ENCODE measurements at places on chromosomes 12 and 14.

GRCh38 chr12:2609020-2609419, 185.8 kb upstream of the FKBP4 start:
- no peak for DNase-seq

GRCh38 chr12:68630050-68630449, 19.4 kb downstream of the RAP1B start:
- no peak for DNase-seq

DNA sequence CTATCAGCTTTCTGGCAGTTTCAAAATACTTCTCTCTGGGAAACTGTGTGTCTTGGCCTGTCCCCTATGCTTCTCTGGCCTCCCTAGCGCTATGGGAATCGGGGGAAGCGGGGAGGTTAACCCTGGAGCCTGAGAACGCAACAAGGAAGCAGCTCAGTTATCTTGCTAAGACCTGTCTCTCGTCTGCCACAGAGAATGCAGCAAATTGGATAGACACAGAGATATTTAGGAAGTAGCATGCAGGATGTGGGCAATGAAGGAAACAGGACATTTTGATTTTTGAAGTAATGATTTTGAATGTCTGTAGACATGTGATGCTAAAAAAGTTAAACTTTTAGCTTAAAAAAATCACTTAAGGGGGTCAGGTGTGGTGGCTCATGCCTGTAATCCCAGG, 6.6 kb upstream of the CALCOCO1 start:
- DNase-seq: no peak

DNA sequence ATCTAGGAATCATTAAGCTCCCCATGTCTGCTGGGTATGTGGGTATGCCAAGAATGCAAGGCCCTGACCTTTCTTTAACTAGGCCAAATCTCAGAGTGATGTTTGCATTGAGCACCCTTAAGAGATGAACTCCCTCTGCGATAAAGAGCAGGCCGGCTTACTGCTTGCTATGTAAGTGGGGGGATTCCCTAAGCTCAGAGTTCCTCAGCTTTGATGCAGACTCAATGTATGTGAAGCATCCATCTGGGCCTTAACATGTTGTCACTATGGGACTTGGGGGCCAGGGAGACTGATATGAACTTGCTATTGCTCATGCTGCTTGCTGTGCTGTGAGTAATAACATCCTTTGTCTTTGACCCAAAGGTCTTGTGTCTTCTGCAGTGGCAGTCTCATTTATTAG, 149.7 kb downstream of the C12orf75 start:
- no peak for DNase-seq

DNA sequence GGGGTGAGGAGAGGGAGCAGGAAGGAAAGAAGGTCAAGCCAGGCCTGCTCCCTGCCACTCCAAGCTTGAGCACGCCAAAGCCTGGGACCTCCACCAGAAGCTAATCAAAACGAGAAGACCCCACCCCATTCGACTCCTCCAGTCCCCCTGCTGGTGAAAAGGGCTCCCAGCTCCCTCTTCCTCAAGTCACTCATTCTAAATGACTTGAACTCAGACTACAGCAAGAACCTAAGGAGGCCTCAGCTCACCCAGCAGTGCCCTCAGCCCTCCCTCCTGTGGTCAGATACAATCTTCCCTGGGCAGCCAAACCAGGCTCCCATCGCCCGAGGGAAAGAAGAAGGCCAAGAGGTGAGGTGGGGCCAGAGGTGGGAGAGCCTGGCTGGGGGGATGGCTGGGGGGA, 17.4 kb downstream of the HDAC7 start:
- no peak for DNase-seq

DNA sequence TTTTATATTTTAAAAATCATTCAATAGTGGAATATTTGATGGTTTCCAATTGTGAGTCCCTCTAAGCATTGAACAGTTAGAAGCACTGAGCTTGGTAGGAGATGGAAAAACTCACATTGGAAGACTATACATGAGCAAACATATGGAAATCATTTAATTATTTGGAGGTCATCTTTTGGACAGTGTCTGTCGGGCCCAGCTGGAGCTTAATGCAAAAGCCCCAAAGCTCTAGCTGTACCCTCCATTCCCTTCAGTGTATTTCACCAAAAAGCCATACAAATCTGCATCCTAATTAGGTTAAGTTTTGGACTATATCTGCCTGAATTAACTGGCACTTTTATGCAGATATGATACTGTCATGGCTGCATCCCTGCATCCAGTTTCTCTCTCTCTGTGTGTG, 365.7 kb downstream of the FLRT2 start:
- DNase-seq: no peak

GRCh38 chr12:49227713-49228112, 37.2 kb upstream of the TUBA1C start:
- no peak for DNase-seq

- DNase-seq: no peak
Measured at GRCh38 chr12:115419145-115419646, 735.2 kb upstream of the TBX3 start.

DNA sequence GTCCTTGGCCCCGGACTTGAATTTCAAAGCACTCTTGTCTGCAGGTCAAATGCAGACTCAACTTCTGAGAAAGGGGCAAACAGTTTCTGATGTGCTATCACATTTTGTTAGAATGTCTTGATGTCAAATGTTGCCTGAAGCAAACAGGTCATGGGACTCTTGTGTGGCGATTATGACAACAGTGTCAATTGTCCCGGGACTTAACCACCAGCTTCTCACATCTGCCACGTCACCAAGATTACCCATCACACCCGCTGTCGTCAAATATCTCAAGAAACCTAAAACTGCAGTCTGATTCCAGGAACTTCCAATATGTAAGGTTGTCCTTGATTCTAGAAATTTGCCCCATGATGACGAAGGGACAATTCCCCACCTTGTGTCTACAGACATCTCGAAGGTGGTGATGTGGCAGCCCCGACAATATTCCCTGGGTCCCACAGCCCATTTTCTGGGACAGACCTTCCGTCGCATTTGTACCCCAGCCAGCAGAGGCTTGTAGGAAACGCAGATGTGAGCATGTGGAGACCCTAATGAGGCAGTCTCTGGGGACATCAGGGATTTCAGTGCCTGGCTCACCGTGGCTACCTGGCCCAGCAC, 21.3 kb downstream of the LRTM2 start:
- no peak for DNase-seq

GRCh38 chr12:1994429-1995143, 9.7 kb downstream of the DCP1B start:
- DNase-seq: no peak

DNA sequence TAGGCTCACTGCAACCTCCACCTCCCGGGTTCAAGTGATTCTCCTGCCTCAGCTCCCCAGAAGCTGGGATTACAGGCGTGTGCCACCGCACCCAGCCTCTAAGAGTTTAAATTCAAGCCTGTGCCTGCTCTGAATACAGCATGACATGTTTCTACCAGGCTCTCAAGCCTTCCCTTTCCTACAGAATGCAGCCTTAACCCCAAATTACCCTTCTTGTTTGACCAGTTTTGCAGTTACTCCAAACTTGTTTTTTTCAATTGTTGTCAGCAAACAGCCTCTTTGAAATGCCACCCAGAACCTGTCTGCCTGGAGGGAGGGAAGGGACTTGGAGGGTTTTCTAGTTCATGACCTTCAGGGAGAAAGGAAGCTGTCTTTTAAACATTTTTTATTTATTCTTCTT, 15.4 kb downstream of the GLTP start:
- no peak for DNase-seq

- DNase-seq: no peak
Measured at GRCh38 chr12:126107659-126108058, 1042.4 kb downstream of the AACS start.

DNA sequence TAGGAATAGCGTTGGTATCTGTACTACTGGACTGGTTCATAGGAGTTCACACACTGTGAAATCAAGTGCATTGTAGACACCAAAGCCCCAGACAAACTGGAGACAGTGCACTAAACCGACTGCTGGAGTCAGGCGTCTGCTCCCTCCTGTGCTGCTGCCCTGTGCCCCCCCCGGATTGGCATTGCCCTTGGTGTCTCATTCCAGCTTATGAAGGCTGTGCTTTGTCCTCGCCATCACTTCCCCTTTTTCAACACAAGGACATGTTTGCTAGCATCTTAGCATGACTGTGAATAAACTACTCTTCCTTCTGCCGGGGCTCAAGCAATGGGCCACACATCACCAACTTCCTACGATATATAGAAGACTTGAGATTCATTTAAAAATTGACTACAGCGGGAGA, 84.0 kb downstream of the TMCC3 start:
- no peak for DNase-seq

- no peak for DNase-seq
Measured at GRCh38 chr14:57136669-57137328, 131.9 kb downstream of the EXOC5 start.

DNA sequence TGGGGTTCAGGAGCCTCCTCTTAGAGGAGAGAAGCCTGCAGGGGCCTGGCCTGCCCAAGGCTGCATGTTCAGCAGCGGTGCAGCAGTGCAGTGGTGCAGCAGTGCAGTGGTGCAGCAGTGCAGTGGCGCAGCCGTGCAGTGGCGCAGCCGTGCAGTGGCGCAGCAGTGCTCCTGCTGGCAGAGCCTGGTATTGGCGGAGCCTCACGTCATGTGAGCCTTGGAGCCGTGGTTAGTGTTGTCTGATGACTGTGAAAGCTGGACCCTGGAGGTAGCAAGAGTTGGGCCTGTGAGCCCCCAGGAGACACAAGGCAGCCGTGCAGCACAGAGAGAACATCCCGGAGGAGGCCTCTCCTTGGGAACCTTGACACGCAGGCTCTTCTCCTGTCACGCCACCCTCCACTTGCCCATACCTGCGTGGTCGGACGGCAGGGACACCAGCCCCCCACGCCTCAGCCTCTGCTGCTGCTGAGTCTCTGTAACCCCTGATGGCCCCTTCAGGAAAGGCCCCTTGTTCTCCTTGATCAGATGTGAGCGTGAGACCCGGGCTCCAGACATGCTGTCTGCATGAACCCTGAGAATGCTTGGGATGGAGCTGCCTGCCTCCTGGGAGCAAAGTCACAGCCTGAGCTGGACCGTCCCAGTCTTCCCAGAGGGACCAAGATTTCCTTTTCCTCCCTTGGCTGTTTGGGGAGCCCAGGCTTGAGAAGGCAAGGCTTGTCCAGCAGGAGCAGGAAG, 193.7 kb downstream of the KIF26A start:
- no peak for DNase-seq

DNA sequence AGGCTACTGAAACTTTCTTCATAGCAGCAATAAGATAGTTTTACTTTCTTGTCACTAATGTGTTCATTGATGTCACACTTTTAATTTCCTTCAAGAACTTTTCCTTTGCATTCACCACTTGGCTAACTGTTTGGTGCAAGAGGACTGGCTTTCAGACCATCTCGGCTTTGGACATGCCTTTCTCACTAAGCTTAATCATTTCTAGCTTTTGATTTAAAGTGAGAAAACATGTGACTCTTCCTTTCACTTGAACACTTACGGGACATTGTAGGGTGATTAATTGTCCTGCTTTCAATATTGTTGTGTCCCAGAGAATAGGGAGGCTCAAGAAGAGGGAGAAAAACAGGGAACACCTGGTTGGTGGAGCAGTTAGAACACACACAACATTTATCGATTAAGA, 41.9 kb downstream of the IFNG start:
- DNase-seq: no peak

DNA sequence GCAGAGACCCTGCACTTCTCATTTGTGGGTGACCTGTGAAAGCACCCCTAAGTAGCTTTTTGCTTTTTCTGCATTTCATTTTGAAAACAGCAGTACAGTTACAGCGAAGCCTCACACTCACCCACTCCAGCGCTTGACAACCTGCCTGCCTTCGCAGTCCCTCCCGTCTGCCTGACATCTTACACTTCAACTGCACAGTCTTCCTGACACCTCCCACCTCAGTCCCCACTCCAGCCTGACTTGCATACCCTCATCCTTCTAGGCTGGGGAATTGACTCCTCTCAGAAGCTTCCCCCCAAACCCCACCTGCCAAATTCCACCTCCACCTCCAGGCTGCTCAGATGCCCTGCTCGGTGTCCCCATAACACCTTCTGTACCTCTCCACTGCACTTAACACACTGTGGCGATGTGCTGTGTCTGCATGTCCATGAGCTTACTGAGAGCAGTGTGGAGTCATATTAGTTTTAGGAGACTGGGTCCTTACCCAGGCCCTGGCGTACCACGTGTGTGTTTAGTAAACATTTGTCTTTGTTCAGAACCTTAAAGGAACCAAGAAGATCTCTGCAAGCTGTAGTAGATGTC, 159.4 kb downstream of the PRKCH start:
- no peak for DNase-seq

DNA sequence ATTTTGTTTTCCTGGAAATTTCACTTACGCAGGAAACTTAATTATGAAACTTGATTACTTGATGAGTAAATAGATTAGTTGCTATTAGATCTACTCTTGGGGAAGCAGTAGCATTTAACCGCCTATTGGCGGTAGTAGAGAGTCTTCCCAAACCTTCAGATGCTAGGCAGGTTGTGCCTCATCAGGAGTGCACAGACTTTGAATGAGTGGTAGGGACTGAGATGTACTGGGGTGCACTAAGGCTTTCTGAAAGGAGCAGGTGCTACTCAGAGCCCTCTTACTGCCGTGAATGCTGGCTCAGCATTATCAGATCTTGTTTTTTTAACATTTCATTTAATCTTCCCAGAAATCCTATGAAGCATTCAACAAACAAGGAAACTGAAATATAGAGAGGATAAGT, 7.7 kb downstream of the GATC start:
- DNase-seq: no peak

DNA sequence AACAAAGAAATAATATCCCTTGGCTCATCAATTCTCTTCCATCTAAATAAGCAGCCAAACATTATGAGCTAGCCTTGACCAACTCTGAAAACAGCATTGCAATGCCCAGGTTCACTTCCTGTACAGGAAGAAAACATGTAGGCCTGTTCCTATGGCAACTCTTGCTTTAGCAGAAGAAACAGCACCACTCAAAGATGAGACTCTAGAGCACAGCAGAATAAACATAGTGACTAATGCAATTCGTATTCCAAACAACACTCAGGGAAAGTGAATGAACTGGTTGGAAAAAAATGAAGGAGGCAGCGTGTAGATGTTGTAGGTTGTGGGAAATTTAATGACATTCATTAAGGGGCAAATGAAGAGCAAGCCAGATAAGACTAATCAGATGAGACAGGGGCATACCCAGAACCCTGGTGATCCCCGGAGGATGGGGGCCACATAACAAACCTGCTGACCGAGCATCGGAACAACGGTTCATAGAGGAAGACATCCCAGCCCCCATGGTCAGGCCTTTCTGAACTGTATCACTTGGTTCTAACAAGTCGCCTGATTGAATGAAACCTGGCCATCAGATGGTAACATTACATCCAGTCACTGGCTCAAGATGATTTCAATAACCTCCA, 9.0 kb downstream of the ARHGDIB start:
- DNase-seq: no peak

- no peak for DNase-seq
Measured at GRCh38 chr12:122871851-122872780, 23.8 kb downstream of the VPS37B start.

DNA sequence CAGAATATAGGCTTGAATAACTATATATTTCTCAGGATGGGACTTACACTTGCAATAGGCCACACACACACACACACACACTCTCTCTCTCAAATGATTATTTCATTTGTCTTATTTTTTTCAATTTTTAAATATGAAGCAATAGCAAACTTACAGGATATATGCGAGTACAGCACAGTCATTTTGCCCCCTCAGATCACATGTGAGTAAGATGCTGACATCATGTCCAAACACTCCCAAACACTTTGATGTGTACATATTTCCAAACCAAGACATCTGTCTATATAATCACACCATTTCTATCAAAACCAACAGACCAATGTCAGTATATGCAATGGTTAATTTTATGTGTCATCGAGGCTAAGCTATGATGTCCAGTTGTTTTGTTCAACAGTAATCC, 1535.9 kb upstream of the FLRT2 start:
- DNase-seq: no peak

All from NCI-H1436 (cell line).